NB4 (cell line): ENCODE measurements at places on chromosomes 7 and 10.

DNA sequence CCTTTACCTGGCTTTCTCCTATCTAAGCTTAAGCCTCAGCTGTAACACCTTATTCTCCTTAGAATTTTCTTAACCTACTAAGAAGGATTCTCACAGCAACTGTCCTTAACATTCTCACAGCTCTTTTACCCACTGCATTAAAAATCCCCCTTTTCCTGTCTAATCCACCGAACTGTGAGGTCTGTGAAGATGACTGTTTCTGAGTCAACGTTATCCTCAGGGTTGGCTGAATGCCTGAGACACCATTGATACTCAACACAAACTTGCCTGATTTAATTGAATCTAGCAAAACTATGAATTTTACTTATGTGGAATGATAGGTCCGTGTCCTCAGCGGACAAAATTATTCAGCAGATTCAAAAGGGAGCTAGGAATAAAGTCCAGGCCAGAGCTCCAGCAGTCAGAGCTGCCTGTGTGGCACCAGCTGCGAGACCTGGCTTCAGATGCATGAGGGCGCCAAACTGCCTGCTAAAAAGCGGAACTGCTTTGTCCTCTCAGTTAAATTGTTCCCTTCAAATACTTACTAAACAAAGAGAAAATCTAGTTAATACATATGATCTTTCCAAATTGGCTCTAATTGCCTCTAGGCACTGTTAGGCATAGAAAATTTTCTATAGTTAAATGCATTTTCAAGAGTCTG lies 33.4 kb upstream of the VWDE start:
- peak; percentile 64 for DNase-seq

- DNase-seq: no peak
Measured at GRCh38 chr7:67654642-67655041, 658.0 kb downstream of the TYW1 start.

- DNase-seq: no peak
Measured at GRCh38 chr10:24947304-24948097, 4.9 kb downstream of the PRTFDC1 start.

DNA sequence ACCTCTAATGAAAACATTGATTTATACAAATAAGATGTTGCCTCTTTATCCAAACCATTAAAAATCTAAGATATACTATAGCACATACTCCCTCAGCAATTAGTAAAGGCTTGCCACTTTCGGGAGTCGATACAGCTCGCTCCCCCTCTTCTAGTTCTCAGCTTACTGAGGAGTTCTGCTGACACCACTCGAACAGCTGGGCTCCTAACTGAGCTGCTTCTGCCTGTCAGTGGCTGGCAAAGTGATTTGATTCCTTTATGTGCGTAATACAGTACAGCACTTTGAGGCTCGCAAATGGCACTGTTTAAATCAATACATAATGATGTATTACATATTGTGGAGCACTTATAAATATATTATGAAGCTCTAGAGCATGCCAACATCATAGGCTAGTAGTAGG lies 241.8 kb downstream of the CREB5 start:
- DNase-seq: no peak

DNA sequence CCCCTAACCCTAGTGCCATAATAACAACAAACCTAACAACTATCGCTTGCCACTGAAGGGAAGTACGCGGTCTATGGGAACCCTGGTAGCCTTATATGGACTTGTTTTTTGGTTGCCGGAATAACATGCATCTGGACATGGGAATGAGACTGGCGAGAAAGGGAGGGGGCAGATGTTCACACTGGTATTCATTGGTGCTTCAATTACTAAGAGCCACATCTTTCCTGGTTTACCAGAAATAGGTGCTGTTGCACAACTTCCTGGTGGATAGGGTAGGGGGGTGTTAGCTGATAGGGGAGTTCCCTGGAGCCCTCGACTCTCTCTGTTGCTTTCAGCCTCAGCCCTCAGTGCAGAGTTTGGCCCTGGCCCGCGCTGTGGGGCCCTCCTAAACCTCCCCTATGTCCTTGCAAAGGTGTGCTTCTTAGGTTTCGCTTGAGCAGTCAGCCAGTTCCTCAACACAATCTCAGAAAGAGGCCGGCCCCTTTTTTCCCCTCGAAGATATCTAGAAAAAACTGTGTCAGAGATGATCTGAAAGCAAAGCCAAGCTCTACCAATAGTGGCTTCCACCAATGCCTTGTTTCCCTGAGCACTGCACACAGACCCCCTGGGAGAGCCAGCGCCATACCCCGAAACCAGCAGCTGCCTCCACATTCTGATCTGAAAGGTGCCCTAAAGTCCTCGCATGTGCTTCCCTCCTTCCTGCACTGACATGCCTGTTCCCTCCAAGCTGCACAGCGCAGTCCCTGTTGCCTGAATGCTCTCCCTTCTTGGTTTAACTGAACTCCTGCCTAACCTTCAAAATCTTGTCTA lies 13.5 kb downstream of the TBXAS1 start:
- peak; percentile 62 for DNase-seq

DNA sequence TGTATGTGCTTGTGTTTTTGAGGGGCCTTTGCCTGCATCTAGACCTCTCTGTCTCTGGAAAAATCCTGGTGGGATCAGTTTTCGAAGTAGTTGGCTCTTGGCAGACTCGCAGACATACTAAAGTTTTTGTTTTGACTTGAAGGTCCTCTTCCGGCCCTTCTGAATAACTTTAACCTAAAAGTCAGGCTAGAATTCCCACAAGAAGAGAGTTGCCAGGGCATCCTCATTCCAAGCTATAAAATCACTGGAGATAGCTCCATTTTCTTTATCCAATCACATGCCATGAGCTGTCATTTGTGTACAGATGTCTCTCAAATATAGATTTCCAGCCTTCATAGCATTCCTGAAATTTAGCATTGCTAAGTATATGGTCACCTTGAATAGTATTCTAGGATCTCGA lies 967.8 kb downstream of the LRMDA start:
- no peak for DNase-seq

DNA sequence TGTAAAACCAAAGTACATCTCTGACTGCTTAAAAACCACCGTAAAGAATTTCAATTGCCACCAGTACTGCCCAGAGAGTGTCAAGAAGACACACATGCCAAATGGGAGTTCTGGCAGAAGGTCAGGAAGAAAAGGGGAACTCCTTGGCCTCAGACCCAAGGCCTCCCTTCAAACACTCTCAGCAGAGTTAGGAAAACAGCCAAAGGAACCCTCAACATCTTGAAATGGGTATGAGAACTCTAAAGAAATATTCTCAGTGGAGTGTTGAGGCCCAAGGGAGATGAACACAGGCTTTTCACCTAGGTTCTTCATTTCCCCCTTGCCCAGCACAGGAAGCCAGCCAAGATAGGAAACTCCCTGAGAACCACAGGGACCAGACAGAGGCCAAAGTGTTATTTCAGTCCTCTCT lies 96.1 kb upstream of the ASAH2 start:
- peak; percentile 4 for DNase-seq

GRCh38 chr7:90613088-90613498 lies 17.0 kb downstream of the CDK14 start:
- DNase-seq: peak; percentile 44

DNA sequence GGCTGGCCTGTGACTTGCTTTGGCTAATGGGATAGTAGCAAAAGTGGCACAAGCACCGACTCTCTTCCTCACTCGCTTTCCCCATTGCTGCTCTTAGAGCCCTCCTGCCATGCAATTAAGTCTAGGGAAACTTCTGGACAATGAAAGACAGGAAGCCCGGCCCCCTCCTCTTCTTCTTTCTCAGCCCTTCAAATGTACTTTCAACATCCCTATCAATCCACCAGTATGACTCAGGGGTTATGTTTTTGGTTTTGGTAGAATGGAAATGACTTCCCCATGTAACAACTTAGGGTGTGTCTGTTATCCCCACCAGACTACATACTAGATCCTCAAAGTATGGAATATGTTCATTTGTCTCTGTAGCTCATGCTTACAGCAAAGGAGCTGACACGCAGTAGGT lies 139.0 kb upstream of the GDF10 start:
- peak; percentile 51 for DNase-seq

DNA sequence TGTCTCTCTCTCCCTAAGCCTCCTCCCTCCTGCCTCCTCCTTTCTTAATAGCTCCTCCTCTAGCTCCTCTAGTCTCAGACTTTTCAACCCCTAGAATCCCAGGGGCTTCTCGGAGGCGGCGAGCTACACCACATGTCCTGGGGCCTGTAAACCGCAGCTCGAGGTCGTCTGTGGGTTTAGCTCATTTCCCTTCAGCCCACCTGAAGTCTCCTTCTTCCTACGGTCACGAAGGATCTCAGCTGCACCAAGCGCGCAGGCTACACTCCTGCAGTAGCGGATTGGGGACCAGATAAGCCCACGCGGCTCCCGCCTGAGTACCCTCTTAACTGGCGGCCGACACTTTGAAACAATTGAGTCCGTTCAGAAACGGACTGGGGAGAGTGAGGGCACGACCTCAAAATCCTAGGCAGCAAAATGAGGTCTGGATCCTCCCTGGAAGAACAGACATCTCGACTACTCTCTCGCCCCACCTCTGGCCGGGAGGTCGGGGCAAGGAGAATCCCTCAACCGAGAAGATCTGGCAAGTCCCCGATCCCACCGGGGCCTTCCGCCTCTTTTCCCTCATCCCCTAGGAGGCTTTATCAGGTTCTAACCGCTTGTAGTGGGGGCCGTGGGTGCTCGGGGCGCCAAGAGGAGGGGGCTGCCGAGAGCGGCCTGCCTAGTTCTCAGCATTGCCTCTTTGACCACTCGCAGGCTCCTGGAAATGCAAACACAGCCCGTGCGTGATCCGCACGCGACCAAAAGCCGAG lies 1.3 kb upstream of the SORCS3 start:
- DNase-seq: no peak

- no peak for DNase-seq
Measured at GRCh38 chr7:125347269-125347668, 417.6 kb upstream of the POT1 start.

DNA sequence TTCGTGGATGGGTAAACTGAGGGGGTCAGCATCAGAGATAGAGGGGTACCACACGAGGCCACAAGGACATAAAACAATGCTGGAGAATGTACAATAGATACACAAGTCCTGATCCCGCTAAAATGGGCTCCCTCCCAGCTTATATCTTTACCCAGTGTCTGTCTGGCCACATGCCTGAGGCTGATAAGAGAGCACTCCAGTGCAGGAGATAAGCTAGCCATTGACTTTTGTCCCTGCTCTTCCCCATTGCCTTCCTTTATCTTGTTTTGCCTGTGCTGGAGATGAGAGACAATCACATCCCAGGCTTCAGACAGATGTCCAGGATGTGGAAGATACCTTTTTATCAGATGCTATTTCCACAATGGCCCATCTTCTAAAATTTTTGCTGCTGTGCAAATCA lies 6.0 kb downstream of the GAD2 start:
- no peak for DNase-seq

DNA sequence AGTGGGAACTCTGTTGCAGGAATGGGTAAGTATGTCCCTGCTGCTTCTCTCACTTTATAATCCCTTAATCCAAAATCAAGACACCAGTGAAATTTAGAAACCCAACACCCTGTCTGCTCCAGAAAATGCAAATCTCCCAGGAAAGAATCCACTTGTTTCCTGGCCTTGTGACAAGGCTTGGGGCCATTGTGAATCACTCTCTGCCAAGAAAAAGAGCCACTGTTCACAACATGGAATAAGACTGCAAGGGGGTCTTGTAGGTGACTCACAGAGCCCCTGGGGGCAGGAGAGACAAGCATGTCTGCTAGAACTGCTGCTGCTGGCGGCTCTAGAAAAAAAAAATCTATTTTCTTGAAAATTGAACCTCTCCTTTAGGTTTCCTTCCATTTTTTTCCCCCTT lies 191.2 kb downstream of the SORCS1 start:
- no peak for DNase-seq

- DNase-seq: peak; percentile 67
Measured at GRCh38 chr7:91034459-91035368, 229.5 kb upstream of the FZD1 start.

DNA sequence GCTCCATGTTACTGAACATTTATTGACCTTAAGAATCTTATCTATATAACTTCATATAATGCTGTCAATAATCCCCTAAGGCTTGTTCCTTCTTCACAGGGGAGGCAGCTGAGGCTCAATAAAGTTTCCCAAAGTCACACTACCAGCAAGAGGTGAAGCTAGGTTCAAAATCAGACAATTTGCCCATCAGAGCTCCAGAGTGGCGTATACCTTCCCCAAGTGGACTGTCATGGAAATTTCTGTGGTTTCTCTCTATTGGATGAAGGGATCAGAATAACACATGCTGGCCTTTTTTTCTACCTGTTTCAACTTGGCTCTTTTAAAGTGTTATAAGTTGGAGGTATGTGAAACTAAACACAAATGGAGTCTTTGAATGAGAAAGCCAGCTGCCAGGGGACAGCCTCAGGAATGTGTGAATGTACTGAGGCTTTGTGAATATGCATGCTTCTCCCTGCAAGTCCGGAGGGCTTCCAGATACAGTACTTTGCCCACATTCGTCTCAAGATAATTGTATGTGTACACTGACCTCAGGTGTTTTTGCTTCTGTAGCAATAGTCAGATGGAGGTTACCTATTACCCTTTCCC lies 656.3 kb upstream of the CELF2 start:
- no peak for DNase-seq

- DNase-seq: no peak
Measured at GRCh38 chr7:101835136-101835535, 17.7 kb downstream of the CUX1 start.

GRCh38 chr7:51251290-51251689 lies 65.3 kb downstream of the COBL start:
- no peak for DNase-seq

DNA sequence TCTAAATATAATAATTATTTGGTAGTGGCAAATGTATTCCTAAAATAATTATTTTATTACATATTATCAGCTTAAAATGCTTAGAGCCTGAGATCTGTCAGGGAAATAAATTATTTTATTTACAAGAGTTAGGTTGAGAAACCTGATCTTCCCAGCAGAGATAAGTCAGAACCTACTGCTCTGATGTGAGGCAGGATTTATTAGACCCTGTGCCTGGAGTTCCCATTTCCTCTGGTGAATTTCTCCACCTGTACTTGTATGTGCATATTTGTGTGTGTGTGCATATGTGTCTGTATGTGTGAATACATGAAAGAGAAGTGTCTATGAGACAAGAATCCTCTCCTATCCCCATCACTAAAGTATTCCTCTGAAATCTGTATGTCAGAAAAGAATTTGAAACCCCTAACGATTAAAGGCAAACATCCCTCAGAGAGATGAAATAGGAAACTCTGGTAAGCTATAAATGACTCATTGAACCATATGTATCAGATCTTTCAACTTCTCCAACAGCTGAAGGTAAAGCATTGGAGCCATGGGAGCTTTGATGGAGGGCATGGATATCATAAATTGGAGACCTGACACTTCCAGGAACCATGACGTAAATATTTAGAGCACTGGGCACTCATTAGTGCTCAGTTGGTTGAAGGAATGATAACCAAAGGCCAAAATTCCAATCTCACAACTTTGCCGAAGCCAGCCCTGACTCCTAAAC lies 190.9 kb downstream of the XPNPEP1 start:
- DNase-seq: no peak

DNA sequence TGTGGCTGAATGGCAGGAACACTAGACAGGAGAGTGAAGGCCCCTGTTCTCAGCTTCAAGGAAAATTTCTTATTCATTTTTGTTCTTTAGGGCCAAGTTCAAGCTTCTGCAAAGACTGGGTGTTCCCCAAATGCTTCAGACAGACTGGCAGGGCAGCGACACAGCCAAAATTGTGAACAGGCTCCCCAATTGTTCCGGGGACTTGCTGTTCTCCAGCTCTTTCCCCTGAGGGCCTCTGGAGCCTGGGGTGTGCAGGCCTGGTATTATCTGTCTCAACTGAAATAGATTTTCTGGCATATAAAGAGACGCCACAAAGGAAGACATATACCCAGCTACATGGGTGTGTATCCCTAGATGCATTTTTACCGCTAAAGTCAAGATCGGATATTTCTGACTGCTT lies 30.3 kb upstream of the PLCE1 start:
- DNase-seq: no peak

- DNase-seq: no peak
Measured at GRCh38 chr10:126904516-126904817, 761 bp upstream of the DOCK1 start.
